Activated naive CD8-positive, alpha-beta T cell treated with anti-CD3 and anti-CD28 coated beads, Interleukin-2, amount 10 ng/mL, durations not matched to agents 7 days and 5 days (primary cell): ENCODE measurements at places on chromosomes 13 and 19.
A peak's percentile ranks its signal among the peaks of the same experiment; 100 is the strongest.

- DNase-seq, result no peak
Observed at GRCh38 chr13:112072534-112073244, 5.7 kb downstream of the SOX1 start.

DNA sequence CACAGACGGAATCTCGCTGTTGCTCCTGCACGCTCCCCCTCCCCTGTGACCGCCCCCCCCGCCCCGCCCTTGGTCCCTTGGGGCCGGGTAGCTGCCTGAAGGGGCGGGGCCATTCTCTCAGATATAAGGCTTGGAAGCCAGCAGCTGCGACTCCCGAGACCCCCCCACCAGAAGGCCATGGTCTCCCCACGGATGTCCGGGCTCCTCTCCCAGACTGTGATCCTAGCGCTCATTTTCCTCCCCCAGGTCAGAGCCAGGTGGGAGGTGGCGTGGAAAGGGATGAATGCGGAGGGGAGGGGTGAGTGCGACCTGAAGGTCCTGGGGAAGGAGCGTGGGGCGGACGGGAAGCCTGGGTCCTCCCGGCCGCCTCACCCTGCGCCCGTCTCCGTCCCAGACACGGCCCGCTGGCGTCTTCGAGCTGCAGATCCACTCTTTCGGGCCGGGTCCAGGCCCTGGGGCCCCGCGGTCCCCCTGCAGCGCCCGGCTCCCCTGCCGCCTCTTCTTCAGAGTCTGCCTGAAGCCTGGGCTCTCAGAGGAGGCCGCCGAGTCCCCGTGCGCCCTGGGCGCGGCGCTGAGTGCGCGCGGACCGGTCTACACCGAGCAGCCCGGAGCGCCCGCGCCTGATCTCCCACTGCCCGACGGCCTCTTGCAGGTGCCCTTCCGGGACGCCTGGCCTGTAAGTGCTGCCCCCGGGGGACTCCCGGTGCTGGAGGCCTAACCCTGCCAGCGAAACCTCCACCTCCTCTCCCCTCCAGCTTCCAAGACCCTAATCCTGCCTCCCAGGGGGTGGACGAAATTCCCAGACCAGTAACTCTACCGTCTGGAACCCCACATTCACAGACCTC is at the start of gene DLL3:
DLL3 (plus strand) TSS at position 150 of the 845 bp plus-strand sequence; CDS start at position 178, 28 bp downstream.
- no peak for DNase-seq

DNA sequence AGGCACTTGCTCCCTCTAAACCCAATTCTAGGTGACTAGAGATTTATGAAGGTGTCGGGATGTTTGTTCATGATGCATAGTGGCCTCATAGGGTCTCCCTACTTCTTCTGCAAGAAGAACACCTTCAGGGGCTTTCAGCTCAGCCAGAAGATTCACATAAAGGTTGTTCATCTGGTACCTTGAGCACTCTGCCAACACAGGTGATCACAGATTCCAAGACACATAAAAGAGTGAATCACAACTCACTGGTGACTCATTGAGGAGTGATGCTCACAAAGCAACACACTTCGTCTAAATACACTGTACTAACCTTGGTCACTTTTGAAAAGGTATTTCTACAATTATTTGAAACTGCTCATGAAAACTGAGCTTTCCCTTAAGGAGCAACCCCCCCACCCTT is 6.8 kb upstream of the ZNF324 start:
- no peak for DNase-seq

DNA sequence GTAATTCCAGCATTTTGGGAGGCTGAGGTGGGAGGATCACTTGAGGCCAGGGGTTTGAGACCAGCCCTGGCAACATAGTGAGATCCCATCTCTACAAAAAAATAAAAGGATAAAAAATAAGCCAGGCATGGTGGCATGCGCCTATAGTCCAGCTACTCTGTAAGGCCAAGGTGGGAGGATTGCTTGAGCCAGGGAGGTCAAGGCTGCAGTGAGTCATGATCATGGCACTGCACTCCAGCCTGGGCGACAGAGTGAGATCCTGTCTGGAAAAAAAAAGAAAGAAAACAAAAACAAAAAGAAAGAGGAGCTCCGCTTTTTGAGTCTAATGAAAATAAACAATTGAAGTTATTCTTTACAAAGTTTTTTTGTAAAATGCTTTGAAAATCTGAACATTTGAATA is 326.2 kb downstream of the GPC5 start:
- no peak for DNase-seq

- DNase-seq, result no peak
Observed at GRCh38 chr19:18319591-18320135, 3.2 kb downstream of the LSM4 start.

DNA sequence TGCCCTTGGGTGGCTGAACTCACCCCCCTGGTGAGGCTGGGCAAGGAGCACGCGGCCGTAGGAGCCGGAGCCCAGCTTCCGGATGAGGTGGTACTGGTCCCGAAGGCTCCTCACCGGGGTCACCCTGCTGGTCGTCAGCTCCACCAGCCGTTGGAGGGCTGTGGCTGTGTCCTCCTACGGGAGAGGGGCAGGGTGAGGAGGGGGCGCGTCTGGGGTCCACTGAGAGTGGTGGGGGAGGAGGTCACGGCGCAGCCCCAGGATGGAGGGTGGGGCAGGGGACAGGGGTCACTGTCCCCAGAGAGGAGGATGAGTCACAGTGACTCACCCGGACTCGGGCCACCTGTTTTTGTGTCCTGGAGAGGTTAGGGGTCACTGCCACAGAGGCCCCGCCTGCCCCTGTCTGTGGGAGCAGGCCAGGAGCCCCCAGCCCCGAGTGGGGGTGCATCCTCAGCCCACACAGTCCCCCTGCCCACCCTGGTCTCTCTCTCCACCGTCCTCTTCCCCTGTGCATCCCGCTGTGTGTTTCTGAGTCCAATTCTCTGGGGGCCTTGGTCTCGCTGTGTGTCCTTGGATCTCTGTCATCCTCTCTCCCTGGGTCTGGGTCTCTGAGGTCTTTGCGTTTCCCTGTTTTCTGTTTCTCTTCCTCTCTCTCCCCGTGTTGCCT is 435 bp downstream of the SBK3 start:
- DNase-seq, result no peak

DNA sequence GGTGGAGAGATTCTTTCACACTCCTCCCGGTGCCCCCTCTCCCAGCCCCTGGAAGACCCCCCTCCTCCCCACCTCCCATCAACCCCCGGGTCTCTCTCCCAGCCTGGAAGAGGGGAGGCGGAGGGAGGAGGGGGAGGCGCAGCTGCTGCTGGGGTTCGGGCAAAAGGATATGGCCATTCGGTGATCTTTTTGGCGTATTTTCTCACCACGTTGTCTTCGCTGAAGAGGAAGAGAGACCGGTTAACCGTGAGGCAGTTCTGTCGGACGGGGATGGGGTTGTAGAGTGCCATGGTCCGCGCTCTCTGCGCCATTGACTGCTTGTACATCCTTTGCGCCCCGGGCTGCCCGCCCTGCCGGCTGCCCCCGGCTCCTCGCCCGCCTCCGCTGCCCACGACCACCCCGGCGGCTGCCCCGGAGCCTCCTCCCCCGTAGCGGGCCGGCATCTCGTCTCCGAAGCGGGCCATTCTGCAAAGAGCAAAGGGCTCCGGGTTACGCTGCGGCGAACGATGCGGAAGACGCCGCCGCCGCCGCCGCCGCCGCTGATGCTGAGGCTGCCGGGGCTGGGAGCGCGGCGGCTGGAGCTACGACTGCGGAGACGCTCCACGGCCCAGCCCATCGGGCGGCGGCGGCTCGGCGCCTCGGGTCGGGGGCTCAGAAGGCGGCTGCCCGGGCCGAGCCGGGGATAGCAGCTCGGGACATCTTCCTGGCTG is 363 bp downstream of the CACNA1A start:
- peak; percentile 54 for DNase-seq

DNA sequence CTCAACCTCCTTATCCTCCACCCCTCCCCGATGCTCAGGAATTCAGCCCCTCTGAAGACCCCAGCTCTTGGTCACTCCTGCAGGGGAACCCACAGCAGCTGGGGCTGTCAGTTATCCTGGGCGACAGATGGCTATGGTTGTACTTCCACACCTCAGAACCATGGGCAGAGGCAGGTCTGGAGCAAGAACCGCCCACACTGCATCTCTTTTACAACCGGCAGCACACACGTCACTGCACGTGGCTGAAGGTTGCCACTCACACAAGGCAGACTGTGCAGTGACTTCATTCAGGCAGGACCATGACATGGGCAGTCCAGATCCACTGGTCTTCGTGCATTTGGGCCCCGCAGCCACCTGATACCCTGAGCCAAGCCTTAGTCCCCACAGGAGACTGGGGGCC is 21.5 kb upstream of the SDHAF1 start:
- no peak for DNase-seq

- no peak for DNase-seq
Observed at GRCh38 chr13:98370806-98371515, 193.9 kb upstream of the RNF113B start.

DNA sequence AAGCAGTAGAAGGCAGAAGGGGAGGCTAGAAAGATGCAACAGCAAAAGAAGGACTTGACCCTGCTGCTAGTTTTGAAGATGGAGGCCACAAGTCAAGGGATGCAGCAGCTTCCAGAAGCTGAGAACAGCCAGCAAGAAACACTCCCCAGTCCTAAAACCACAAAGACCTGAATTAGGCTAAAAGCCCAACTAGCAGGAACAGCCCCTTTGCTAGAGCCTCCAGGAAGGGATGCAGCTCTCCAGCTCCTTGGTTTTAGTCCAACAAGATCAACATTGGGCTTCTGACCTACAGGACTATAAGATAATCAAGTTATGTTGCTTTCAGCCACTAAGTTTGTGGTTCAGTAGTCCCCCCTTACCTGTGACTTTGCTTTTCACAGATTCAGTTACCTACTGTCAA is 10.5 kb upstream of the LATS2 start:
- no peak for DNase-seq

- no peak for DNase-seq
Observed at GRCh38 chr13:97834250-97834649, 119.2 kb upstream of the IPO5 start.

GRCh38 chr13:38147050-38147449 is 202.6 kb upstream of the UFM1 start:
- DNase-seq, result no peak

DNA sequence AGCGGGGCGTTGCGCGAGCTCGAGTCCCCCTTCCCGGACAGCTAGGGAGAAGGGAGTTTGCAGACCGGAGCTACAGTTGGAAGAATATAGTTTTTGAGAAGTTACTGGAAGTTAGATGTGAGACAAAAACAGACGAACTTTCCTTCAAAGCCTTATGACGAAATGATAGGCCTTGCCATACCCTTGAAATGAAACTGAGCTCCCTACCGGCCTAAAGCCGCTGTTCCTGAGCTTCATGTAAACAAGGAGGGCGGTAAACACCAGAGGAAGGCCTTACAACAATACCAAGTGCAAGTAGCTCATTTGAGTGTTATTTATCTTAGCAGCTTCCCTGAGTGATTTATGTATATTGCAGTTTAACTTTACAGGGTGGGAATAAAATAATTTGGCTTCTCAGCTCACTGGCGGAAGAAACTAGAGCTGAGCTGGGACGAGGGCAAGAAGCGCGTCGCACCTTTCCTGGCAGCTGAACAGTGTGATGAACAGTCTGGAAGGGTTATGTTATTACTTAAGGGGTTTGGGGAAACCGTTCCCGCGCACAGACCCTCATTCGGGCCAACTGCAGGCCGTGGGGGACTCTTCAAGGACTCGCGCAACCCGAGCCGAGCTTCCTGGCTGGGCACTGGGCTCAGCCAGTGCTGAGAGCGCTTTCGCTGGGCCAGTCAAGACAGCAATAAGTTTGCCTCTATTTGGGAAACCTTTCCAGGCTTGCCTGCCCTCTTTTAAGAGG is 111.2 kb downstream of the KCNRG start:
- no peak for DNase-seq

DNA sequence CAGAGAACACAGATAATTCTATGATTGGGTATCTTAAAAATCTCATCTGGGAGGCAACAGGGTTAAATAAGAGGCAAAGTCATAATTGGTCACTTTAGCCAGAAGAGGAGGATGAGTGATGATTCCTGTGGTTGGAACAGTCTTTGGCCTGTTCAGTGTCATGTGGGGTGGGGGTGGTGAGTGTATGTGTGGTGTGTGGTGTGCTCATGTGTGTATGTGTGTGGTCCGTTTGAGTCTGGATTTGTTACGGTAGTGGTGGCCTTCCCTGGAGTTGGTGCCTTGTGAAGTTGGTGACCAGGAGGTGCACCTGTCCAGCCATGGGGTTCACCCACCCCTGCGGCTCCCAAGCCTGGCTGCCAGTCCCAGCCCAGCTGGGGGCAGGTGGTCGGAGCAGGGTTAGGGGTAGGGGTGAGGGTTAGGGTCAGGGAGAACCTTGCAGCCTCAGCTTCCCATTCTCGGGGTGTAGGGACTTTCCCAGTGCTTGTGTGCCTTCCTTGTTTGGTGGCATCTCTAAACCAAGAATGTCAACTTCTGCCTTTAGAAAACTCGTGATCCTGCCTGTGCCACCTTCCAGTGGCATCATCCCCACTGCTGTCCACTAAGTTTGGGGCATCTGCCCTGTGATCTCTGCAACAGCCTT is 97.5 kb downstream of the RAB20 start:
- DNase-seq, result no peak

GRCh38 chr19:33022472-33023116 is 42.1 kb downstream of the RHPN2 start:
- no peak for DNase-seq

- DNase-seq, result no peak
Observed at GRCh38 chr19:1275976-1276627, 772 bp downstream of the FAM174C start.

DNA sequence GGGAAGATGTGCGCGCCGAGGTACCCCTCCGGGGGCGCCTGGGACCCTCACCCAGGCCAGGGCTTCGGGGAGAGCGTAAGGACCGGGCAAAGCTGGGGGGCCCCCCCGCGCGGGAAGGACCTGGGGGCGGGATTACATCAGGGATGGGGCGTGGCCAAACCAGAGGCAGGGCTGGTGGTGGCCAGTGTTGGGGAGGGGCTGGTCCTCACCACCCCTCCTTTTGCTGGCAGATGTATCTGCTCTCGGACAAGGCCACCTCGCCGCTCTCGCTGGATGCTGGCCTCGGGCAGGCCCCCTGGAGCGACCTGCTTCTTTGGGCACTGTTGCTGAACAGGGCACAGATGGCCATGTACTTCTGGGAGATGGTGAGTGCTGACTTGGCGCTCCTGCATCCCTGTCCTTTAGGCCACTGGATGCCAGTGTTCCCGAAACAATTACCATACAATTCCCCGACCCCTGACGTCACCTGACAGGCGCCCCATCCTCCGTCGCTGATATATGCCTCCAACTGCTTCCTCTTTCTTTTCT is 25.3 kb downstream of the TRPM4 start:
- no peak for DNase-seq

- DNase-seq, result no peak
Observed at GRCh38 chr19:38308006-38308766, 4.1 kb downstream of the C19orf33 start.

GRCh38 chr13:110590577-110590976 is 24.8 kb upstream of the NAXD start:
- DNase-seq, result no peak

GRCh38 chr13:38341149-38341692 is 8.4 kb upstream of the UFM1 start:
- no peak for DNase-seq

DNA sequence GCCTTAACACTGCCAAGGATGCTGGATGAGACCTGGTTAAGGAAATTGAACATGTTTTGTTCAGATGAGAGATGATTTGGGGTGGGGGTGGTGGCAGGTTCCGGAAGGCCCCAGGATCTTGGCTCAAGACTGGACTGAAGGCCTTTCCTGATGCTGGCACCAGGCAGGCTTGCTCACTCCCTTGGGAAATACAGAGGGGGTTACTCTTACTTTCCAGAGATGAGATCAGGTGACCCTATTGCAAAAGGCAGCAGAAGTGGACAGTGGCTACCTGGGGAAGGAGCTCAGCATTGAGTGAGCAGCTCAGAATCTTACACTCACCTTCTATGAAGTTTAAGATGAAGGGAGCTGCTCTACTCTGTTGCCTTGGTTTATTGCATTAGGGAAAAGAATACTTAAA is 10.8 kb downstream of the GATAD2A start:
- no peak for DNase-seq
